ENCODE measurements at places on chromosomes 4 and X.

- H3K27me3 ChIP-seq, result no peaks in the 10 kb centered on the region
- no peak overlapping the region for H3K27ac ChIP-seq
- H3K4me1 ChIP-seq, result no peaks in the 10 kb centered on the region
- H3K36me3 ChIP-seq, result no peaks in the 10 kb centered on the region
- no peak overlapping the region for H3K4me3 ChIP-seq
Measured at GRCh38 chrX:9330249-9330982, 134.4 kb upstream of the TBL1X start.

- H3K27ac ChIP-seq, result no peak overlapping the region
- DNase-seq, result no peak
- H3K36me3 ChIP-seq, result no peaks in the 10 kb centered on the region
- no peaks in the 10 kb centered on the region for H3K27me3 ChIP-seq
Measured at GRCh38 chr4:124386648-124387047, 325.9 kb downstream of the ANKRD50 start.

GRCh38 chr4:116923389-116923788 is 162.0 kb downstream of the TRAM1L1 start:
- no peak overlapping the region for H3K4me3 ChIP-seq
- DNase-seq, result no peak
- no peaks in the 10 kb centered on the region for H3K36me3 ChIP-seq
- no peaks in the 10 kb centered on the region for H3K27me3 ChIP-seq
- H3K4me1 ChIP-seq, result no peaks in the 10 kb centered on the region

- no peaks in the 10 kb centered on the region for H3K36me3 ChIP-seq
- no peak overlapping the region for H3K27ac ChIP-seq
- no peaks in the 10 kb centered on the region for H3K4me1 ChIP-seq
- H3K27me3 ChIP-seq, result no peaks in the 10 kb centered on the region
- no peak for DNase-seq
Measured at GRCh38 chr4:69714086-69714485, 46.3 kb downstream of the SULT1B1 start.

Data from right atrium auricular region (tissue), 2 donors.